ENCODE measurements at places on chromosomes 6 and 20. TPM values are rescaled to one million over a fixed set of nuclear protein-coding genes. Genes with fewer than 3 reads are reported as not detected.

The TRDN gene
- total RNA-seq, result 0.19 TPM

The UNC5CL gene
- 53.7 TPM for total RNA-seq

The TSBP1 gene
- total RNA-seq, result not detected

DNA sequence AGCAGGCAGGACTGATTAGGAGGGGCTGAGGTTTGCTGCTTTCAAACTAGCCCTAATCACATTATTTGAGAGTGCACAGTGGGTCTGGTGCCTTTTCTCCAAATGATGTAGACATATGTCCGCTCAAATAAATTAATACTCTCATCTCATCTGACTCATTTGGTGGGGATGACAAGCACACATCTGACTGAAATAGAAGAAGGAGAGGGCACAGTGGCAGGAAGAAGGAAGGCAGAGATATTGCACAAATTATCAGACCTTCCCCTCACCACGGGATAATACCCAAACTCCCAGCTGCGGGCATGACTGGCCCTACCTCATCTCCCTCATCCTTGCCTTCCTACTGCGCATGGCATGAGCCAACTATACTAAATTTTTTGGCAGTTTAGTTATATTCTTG lies 33.9 kb upstream of the TNFRSF21 start:
- peaks cover 2% of the 10 kb centered on the region for H3K4me1 ChIP-seq
- H3K36me3 ChIP-seq, result no peaks in the 10 kb centered on the region
- H3K4me3 ChIP-seq, result no peak overlapping the region
- no peaks in the 10 kb centered on the region for H3K27me3 ChIP-seq

GRCh38 chr20:58459058-58459750 lies 56.0 kb downstream of the APCDD1L start:
- H3K4me3 ChIP-seq, result no peak overlapping the region
- no peak for DNase-seq

- H3K27me3 ChIP-seq, result no peaks in the 10 kb centered on the region
- H3K36me3 ChIP-seq, result no peaks in the 10 kb centered on the region
- DNase-seq, result peak; percentile 51
- H3K27ac ChIP-seq, result peak overlapping the region; percentile 61
Measured at GRCh38 chr6:136103763-136104311, 146.3 kb downstream of the MTFR2 start.

Data from kidney (tissue), 22 donors.